Hematopoietic multipotent progenitor cell (in vitro differentiated cells): ENCODE measurements at places on chromosomes 11 and 22. TPM values are rescaled to one million over a fixed set of nuclear protein-coding genes. Genes with fewer than 3 reads are reported as not detected.

- DNase-seq: no peak
Observed at GRCh38 chr11:65685981-65686380, 23.3 kb upstream of the RELA start.

- no peak for DNase-seq
Observed at GRCh38 chr22:47543447-47543846, 781.0 kb downstream of the TBC1D22A start.

Gene CNTF
- 2.7 TPM for total RNA-seq

Gene RTN4R
- total RNA-seq: 8.9 TPM

Gene CATSPERZ
- not detected for total RNA-seq

- no peak for DNase-seq
Observed at GRCh38 chr22:33315954-33316353, 257.8 kb upstream of the SYN3 start.

- no peak for DNase-seq
Observed at GRCh38 chr11:71895961-71896360, 17.7 kb downstream of the DEFB131B start.

Gene DERL3
- total RNA-seq: 6.7 TPM

DNA sequence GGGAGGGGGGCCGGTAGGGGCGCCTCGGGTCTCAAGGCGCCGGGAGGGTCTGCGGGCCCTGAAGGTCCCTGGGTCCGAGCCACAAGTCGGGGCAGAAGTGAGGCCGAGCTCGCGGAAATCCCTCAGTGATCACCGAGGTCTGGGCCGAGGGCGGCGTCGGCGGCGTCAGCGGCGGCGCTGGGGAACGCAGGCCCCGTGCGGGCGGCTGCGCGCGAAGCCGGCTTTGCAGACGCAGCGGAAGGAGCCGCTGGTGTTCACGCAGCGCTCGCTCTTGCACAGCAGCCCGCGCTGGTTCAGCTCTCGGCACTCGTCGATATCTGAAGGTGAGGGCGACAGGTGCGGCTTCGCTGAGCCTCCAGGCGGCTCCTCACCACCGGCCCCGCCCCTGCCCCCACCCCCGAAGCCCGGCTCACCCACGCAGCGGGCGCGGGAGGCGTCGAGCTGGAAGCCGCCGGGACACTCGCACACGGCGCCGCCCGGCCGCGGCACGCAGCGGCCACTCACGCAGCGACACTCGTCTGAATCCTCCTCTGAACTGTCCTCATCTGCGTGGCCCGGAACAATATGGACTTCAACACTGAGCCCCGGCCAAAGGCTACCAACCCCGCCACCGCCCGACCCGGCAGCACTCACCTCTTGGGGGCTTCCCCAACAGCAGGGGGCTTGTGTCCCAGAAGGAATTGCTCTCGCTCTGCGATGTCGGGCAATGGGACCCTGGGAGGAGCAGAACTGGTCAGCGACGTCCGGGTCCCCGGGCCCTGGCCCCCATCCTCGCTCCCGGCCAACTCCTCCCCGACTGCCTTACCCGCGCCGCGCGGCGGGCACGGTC is 14.2 kb downstream of the SCYL1 start:
- no peak for DNase-seq

DNA sequence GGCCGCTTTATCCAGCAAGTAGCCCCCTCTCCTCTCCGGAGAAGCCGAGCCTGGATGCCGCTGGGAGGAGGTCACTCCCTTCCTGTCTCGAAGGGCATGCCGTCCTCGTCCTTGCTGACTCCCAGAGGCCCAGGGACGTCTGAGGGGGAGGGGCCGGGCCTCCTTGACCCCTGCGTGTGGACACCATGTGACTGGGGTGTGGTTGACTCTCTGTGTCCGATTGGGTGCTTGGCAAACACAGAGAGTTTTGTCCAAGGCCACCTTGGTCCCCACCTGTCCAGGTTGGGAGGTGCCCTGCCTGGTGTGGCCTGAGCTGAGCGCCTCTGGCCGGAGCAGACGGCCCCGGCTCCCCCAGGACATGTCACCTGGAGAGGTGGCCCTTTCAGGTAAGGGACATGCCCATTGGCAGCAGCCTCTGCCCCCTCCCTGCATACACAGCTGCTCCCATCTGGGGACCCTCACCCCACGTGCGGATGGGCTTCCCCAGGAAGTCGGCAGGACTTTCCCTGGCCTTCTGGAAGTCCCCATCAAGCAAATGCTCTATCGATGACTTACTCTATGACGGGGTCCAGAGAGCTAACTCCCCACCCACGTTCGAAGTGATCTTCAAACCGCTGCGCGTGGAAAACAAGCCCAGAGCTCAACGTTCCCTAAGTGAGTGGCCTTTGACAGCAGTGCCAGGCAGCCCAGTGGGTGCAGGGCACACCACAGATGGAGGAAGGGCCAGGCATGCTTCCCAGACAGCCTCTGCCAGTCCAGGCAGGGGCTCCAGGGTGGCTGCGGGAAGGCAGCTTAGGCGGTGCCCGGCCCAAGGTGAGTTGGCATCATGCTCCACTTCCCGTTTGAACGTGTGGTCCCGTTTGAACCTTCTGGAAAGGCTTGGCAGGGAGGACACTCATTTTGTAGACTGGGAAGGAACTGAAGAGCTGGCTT is at the start of gene SMIM38:
TSS of gene SMIM38 (plus strand) at position 634 of the 933 bp plus-strand sequence. CDS start 1,912 bp downstream, outside the sequence.
- no peak for DNase-seq

GRCh38 chr11:26030399-26030798 is 301.5 kb upstream of the ANO3 start:
- DNase-seq: no peak

Gene ZNRF3
- 3.2 TPM for total RNA-seq

Gene CRY2
- 32.3 TPM for total RNA-seq

DNA sequence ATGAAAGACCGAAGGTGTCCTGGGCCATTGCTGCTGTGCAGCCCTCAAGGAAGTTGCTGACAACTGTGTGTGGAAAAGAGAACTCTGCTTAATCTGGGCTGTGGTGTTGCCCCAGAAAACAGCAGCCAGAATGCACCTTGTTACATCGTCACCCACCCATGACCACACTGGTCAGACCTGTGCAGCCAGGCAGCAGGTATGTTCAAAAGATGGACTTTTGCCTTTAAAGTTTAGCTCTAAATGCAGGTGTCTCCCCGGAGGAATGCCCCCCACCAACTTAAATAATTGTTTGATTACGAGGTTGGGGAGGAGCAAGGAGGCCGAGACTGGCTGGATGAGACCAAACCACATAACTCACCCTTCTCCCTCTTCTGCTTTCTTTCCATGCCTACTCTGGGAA is 15.3 kb upstream of the POLA2 start:
- no peak for DNase-seq

- no peak for DNase-seq
Observed at GRCh38 chr11:18697576-18697975, 1.0 kb upstream of the TMEM86A start.

GRCh38 chr11:60457576-60457975 is 1.9 kb downstream of the MS4A1 start:
- no peak for DNase-seq

DNA sequence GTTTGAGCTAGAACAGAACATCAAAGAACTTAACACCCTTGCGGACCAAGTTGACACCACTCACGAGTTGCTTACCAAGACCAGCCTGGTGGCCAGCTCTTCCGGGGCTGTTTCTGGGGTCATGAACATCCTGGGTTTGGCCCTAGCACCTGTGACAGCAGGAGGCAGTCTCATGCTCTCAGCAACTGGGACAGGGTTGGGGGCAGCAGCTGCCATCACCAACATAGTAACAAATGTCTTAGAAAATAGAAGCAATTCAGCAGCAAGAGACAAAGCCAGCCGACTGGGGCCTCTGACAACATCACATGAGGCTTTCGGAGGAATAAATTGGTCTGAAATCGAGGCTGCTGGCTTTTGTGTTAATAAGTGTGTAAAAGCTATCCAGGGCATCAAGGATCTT is 8.7 kb downstream of the APOL5 start:
- DNase-seq: no peak

- DNase-seq: no peak
Observed at GRCh38 chr22:46121523-46122287, 28.6 kb upstream of the PPARA start.

DNA sequence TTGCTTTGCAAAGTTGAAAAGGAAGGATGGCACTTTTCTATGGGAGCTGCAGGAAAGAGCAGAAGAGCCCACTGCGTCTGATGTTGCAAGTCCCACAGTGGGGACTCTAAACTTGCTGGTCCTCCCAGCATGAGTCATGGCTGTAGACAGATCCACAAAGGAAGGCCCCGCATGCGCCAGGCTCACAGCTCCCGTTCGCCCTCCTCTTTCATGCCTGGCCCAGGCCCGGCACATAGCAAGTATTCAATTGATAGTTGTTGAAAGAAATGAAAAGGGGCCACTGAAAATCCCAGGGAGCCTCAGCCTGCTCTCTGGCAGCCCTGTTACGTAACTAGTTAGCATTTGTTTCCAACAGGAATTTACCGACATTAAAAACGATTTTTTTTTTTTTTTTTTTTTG is 18.9 kb downstream of the AP1B1 start:
- no peak for DNase-seq

DNA sequence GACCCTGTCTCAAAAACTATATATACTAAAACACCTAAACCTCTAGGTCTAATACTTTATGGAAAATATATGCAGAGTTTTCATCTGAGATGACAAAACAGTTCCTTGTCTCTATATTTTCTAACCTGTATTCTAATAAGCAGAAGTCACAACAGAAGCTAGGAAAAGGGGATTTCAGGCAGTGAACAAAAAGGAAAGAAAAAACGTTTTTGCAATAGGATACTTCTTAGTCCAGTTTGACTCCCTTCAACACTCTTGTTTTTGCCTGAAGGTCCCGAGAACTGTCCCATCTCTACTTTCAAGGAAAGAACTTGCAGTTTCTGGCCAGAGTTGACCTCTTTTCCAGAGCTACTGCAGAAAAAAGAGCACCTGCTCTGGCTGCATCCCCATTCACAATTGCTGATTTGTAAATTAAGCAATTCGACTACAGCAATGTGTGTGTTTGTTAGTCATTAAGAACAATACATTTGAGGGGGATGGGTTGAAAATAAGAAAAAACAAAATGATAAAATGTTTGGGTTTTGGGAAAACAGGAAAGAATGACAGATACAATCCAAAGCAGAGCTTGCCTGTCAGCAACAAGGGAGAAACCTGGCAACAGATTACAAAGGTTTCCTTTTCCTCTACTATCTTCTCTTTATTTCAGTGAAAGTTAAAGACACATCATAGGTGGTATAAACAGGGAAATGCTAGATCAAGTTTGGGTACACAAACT is 160.0 kb downstream of the FCHSD2 start:
- no peak for DNase-seq

GRCh38 chr22:36334081-36334820 is 53.5 kb downstream of the MYH9 start:
- DNase-seq: no peak

GRCh38 chr11:9313648-9314290 is 624 bp downstream of the TMEM41B start:
- DNase-seq: no peak

DNA sequence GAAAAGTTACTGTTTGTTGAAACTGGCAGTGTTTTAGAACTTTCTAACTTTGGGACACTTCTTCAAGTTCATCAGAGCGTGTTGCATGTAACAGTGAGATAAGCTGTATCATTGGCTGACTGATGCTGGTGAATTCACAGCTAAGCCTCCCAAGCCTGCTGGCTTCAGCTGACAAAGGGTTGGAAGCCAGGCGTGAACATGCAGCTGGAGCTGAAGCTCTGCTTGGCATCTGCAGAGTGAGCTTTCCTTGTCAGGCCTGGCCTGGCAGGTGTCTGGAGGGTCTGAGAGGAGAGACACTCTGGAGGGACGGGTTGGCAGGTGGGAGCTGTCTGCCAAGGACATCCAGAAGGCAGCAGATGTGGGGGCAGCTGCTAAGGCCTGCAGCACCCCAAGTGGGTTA is 1.5 kb downstream of the AMPD3 start:
- no peak for DNase-seq

DNA sequence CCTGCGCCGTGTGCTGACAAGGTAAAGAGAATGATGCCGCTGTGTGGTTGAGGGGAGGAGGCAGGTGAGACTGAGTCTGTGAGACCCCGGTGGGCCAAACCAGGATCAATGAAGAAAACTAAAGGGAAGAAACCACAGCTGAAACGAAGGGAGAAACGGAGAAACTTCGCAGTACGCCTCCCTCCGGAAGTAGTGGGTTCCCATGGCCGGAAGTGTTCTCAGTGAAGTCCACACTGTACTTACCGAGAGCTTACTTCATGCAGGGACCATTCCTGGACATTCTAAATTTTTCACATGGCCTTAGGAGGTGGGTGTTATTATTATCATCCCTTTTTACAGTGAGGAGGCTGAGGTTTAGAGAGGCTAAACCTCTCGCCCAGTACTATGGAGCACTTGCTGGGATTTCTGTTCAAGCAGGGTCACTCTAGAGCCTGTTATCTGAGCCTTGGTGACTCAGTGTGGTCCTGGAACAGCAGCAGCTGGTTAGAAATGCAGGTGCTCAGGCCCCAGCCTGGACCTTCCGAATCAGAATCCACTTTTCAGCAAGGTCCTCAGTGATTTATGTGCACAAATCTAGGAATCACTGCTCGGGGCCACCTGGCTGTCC is 17.9 kb downstream of the CD5 start:
- DNase-seq: no peak

Gene PNPLA3
- total RNA-seq: under 0.01 TPM

- DNase-seq: no peak
Observed at GRCh38 chr11:65206441-65206841, 24.7 kb downstream of the CAPN1 start.

GRCh38 chr11:85431319-85431718 is 195.8 kb downstream of the DLG2 start:
- no peak for DNase-seq

DNA sequence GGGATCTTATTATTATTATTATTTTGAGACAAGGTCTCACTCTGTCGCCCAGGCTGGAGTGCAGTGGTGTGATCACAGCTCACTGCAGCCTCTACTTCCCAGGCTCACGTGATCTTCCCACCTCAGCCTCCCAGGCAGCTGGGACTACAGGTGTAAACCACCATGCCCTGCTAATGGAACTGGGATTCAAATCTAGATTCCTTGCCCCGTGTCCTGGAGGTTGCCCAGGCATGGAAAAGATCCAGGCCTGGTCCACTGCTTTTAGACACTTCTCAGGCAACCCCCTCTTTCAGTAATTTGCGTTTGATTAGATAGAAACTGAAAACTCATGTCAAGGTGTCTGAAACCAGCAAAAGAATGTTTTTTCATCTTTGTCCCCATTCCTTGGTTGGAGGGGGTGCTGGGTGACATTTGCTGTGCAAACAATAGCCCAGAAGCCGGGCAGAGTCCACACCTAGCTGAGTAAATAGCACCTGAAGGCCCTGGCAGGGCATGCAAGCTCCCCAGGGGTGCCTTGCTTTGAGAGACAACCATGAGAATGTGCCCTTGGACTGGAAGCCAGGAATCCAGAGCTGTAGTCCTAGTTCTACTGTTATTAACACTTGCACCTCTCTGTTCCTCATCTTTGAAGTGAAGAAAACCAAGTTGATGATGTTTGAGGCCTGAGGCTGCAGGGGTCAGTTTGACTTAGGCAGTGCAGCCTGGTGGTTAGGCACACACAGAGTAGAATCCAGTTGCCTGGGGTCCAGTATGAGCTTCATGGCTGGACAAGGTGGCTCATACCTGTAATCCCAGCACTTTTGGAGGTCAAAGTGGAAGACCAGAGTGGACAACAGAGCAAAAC is 19.1 kb upstream of the XBP1 start:
- DNase-seq: no peak
